Activated CD4-positive, alpha-beta T cell treated with anti-CD3 and anti-CD28 coated beads, Interleukin-2, amount 50 U/mL, for 16 hours (primary cell): ENCODE measurements at places on chromosomes 6 and 20.
A peak's percentile ranks its signal among the peaks of the same experiment; 100 is the strongest.

DNA sequence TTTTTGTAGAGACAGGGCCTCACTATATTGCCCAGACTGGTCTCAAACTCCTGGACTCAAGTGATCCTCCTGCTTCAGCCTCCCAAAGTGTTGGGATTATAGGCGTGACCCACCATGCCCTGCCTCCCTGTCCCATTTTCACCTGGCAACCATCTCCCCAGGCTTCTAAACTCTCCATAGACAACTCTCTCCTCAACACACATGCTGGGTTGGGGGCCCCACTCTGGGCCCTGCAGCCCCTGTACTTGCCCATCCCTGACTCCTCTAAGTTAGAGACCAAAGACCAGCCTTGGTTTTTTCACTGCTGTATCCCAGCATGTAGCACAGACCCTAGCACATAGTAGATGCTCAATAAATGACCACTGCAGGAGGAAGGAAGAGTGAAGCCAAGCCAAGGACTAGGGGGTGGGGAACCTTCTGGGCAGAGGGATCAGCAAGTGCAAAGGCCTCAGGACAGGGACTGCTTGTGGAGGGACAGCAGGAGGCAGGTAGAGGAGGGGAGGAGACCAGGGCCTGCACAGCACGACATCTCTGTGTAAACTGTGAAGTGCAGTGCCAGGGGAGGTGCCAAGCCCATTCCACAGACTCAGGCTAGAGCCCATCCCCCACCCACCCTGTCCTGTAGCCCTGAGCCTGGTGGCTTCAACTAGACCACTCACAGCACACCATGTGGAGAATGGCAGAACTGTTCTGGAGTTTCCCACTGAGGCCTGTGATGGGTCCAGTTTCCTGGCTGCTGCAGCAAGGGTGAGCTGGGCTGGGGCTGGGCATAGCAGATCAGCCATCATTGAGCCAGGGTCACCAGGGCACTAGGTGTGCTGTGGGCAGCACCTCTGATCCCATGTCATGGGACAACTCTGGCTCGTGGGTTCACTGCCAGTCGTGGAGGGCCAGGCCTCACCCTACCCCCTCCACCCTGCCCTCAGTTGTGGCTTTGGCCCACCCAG lies 3.4 kb upstream of the SRC start:
- DNase-seq = no peak

DNA sequence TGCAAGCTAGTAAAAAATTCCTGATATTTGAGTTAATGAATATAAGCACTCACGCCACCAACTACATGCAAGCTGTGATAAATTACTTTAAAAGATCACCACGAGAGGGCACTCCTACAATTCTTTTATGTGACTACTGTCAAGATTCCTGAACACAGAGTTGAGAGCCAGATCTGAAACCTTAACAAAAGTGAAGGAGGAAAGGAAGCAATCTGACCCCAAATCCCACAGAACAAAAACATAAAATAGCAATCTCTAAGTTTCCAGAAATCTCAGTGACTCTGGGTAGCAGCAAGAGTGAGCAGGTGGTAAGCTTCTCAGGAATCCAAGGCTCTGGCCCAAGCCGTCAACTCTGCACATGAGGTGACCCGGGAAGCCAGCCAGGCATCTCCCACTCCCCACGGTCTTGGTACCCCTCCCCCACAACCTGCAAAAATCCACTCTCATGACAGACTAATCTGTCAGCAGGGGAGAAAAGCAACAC lies 55.1 kb downstream of the STAU1 start:
- peak; percentile 47 for DNase-seq

DNA sequence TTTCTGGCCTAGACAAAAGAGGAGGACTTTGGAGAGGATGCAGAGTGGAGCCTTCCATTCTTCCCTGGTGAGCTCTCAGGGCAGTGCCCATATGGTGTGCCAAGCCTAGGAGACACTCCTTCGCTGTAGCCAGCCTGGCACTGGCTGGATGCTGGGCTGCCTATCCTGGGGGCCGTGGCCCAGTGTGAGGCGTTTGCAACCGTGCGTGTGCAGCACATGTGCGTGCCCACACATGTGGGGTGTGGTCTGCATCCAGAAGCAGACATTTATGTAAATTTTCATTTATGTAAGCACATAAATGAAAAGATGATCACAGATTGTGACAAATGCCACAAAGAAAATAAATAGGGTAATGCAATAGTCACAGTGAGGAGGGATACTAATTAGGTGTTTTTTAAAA lies 35.8 kb upstream of the ZNF831 start:
- DNase-seq = no peak

DNA sequence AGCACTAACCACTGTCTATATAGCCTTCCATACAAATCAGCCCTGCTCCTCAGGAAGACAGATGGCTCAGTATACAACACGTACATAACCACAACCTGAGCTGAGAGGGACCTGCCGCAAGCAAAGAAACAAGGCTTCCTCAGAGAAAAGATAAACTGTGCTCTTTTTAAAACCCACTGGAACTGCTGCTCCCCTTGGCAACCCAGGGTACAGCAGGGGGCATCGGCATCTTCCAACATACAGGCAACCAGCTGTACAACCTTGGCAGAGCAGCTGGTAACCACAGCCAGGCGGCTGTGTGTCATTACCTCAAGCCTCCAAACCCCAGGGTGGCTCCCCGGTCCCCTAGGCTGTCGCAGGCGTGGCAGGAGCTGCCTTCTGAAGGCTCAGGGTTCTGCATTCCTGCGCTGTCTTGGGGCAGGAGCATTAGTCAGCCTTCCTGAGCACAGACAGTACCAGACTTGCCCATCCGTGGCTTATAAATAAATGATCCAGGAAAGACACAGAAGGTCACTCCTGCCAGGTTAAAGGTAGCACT lies 249.5 kb downstream of the ADGRG6 start:
- peak; percentile 14 for DNase-seq
